ENCODE measurements at places on chromosomes 4 and X. TPM values are rescaled to one million over a fixed set of nuclear protein-coding genes. Genes with fewer than 3 reads are reported as not detected.
A peak's percentile ranks its signal among the peaks of the same experiment; 100 is the strongest.

GC gene
- polyA plus RNA-seq: not detected

UCP1 gene
- polyA plus RNA-seq: 0.25 TPM

DNA sequence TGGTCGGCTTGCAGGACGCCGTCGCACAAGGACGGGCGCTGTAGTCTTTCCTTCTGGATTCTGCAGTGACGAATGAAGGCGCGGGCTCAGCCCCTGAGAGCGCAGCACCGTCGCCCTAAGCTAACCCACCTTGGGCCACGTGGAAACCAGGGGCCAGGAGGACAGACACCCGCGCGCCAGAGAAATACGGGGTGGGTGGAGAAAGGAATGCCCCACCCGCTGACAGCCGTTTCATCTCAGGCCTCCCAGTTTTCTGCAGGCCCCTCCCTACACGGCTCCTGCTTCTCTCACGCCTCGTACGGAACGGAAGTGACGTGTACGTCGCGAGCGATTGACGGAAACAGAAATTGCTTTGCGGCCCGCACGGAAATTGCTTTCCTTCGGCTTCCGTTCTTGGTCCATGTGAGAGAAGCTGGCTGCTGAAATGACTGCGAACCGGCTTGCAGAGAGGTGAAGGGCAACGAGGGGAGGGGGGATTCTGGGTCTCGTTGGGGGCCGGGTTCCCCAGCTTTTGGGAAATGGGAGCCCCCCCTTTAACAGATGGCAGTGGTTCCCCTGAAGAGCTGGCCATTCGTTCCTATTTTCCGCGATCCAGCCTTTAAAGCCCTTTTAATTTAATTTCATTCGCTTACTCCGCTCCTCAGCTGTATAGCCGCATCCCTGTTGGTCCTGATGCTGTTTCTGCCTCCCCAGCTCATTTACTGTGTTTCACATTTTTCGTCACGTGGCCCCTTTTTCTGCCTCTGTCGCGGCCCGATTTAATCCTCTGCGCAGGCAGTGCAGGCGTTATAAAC lies at the start of gene UTP14A:
TSS of gene UTP14A (plus strand) at position 378 of the 794 bp plus-strand sequence. CDS start at position 425, 47 bp downstream.
- peak; percentile 87 for DNase-seq

VCX gene
- polyA plus RNA-seq: not detected

DNA sequence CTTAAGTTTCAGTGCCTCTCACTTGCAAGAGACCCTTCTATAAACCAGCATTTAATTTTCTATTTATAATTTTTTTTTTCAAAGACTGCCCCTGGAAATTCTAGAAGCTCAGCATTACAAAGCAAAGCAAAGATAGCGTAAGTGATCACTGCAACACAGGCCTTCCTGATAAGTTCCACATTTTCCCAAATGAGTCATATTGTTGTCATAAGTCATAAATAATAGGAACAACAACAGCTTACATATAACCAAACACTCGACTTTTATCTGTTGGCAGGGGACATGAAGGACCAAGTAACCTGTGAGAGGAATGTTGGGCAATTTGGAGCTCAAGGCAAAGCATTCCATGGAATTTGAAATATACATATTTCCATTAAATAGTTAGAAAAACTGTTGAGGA lies 815.5 kb downstream of the DMD start:
- DNase-seq: no peak

GRCh38 chr4:145665773-145666172 lies 14.2 kb upstream of the C4orf51 start:
- DNase-seq: no peak

KLHL34 gene
- polyA plus RNA-seq: 0.27 TPM

- DNase-seq: peak; percentile 30
Measured at GRCh38 chrX:47637546-47638195, 7.9 kb upstream of the CFP start.

DNA sequence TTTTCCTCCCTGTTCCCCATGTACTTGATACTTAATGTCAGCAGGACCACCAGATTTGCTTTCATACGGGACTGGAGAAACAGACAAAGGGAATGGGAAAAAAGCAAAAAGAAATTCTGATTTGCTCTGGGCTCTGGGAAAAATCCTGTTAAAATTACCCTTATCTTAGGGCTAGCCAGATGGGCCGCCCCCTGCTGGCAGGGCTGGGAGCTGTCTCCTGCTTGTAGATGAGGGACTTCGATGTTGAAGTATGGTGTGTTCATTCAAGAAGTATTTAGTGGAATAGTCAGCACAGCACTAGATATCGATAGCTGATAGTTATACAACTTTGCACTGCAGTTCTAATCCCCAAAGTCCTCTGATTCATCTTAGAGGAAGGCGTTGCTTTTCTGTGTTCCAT lies 45.8 kb downstream of the BCORL1 start:
- no peak for DNase-seq

RPS6KA6 gene
- 10.5 TPM for polyA plus RNA-seq
